ENCODE measurements at places on chromosomes 2 and 18. TPM values are rescaled to one million over a fixed set of nuclear protein-coding genes. Genes with fewer than 3 reads are reported as not detected.

DNA sequence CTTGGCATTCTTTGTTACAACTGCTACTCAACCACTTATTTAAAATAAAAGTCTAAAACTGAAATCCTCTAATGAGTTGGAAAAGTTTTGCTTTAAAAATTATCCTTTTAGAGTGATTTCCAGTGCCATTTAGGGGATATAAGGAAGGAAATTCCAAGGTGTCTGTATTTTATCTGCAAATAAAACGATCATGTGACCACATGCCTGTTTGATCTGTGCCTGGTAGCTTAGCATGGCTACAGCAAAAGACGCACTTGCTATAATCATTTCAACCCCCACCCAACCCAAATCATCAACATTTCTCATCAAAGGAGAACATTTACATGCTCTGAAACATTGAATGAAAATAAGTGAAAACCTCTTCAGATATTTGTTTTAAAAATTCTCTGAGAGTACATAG lies 615.1 kb downstream of the IRS1 start:
- H3K36me3 ChIP-seq = no peaks in the 10 kb centered on the region
- no peaks in the 10 kb centered on the region for H3K4me1 ChIP-seq
- DNase-seq = no peak
- H3K27me3 ChIP-seq = no peaks in the 10 kb centered on the region
- no peak overlapping the region for H3K27ac ChIP-seq

Gene ACKR3
- 25.8 TPM for total RNA-seq

- DNase-seq = no peak
- no peaks in the 10 kb centered on the region for H3K27me3 ChIP-seq
- no peak overlapping the region for H3K27ac ChIP-seq
Observed at GRCh38 chr18:44912740-44913478, 232.2 kb downstream of the SETBP1 start.

Gene ZBTB7C
- 53.0 TPM for total RNA-seq

GRCh38 chr2:17899871-17900270 lies 21.4 kb downstream of the KCNS3 start:
- H3K27ac ChIP-seq = no peak overlapping the region
- H3K27me3 ChIP-seq = no peaks in the 10 kb centered on the region
- H3K4me3 ChIP-seq = no peak overlapping the region
- peaks cover 24% of the 10 kb centered on the region for H3K4me1 ChIP-seq

Gene CLEC4F
- total RNA-seq = not detected

Gene CFLAR
- total RNA-seq = 132 TPM

DNA sequence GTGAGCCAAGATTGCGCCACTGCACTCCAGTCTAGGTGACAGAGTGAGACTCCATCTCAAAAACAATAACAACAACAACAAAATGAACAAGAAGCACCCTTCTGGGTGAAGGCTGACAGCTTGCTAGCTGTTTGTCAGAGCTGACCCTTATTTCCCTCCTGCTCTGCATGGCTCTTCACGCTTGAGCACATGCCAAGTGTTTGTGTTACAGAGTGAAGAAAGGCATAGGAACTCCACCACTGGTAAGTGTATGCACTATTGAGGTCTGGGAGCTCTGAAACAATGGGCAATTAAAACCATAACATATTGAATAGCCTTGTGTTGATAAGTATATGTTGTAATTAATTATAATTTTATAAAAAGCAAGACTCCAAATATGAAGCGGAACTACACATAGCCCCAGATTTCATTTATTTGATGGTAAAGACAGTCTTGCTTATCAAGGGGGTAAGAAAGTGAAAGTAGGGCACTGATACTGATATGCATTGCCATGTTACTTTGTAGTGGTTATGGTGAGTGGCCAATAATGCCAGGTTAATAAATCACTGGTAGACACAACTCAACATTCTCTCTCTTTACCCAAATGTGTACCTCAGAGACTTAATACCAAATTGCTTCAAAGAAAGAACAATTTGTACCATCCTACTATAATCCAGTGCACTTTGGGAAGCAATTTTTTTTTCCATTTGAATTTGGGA lies 163.4 kb downstream of the VWC2L start:
- DNase-seq = no peak
- H3K27me3 ChIP-seq = no peaks in the 10 kb centered on the region
- H3K36me3 ChIP-seq = no peaks in the 10 kb centered on the region

DNA sequence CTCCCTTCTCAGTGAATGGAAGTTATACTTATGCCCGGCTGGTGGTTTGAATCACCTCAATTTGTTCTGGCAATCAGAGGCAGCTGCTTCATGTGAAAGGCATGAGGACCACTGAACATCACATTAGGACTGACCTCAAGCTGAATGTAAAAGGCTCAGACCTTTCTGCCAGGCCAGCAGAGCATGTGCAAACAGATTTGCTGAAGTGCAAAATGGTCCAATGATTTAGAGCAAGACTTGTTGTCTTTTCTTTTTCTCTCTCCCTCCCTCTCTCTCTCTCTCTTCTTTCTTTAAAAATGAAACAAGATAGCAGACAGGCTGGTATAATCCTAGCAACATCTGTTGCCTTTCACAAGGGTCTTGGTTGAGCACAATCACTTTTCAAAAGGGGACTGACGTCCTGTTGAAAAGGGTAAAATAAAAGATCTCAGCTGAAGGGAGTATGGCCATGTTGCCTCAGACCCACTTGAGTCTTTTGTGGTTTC lies 13.3 kb upstream of the CDH7 start:
- no peaks in the 10 kb centered on the region for H3K4me1 ChIP-seq
- H3K27ac ChIP-seq = no peak overlapping the region
- H3K4me3 ChIP-seq = no peak overlapping the region
- no peaks in the 10 kb centered on the region for H3K36me3 ChIP-seq
- H3K27me3 ChIP-seq = no peaks in the 10 kb centered on the region

GRCh38 chr2:10481055-10481665 lies 33.0 kb upstream of the ODC1 start:
- DNase-seq = no peak
- H3K4me3 ChIP-seq = no peak overlapping the region
- no peaks in the 10 kb centered on the region for H3K36me3 ChIP-seq
- no peaks in the 10 kb centered on the region for H3K27me3 ChIP-seq

DNA sequence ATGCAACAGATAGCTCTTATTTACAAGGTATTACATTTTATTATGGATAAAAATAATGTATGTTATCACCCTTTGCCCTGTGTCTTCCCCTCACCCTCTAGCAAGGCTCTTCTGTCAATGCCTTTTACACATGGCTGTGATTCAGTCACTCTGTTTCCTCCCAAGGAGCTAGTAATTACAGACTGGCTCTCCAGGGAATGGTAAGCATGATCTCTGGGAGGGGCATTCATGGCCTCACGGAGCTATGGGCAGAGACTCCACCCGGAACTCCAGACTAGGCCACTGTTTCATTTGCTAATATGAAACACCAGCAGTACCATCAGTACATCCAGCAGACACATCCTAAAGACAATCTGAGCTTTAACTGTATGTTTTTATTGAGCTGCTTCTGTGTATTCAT lies 410.9 kb upstream of the CYRIA start:
- no peaks in the 10 kb centered on the region for H3K36me3 ChIP-seq
- H3K27ac ChIP-seq = no peak overlapping the region
- no peak for DNase-seq
- H3K4me1 ChIP-seq = no peaks in the 10 kb centered on the region
- no peaks in the 10 kb centered on the region for H3K27me3 ChIP-seq
- H3K4me3 ChIP-seq = no peak overlapping the region

Gene SUPT7L
- total RNA-seq = 11.3 TPM

Gene CDKL4
- not detected for total RNA-seq

Gene XIRP2
- total RNA-seq = not detected

Gene AKAIN1
- 0.95 TPM for total RNA-seq

Gene CXCR4
- 6.5 TPM for total RNA-seq

- no peak for DNase-seq
- no peak overlapping the region for H3K27ac ChIP-seq
- no peaks in the 10 kb centered on the region for H3K27me3 ChIP-seq
Observed at GRCh38 chr2:75547345-75548035, 13.2 kb downstream of the EVA1A start.

DNA sequence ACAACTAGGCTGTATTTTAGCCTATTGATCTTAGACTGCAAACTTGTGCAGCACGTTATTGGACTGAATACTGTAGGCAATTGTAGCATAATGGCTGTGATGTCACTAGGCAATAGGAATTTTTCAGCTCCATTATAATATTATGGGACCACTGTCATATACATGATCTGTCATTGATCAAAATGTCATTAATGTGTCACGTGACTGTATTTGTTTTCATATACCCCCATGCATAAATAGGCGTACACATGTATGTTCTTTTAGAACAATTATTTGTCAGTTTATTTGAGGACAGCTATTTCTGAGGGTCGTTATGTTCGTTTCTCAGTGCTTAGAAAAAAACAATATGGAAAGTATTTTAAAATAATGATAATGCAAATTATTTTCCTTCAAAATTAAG lies 111.9 kb upstream of the CDH2 start:
- no peak overlapping the region for H3K4me3 ChIP-seq
- H3K4me1 ChIP-seq = no peaks in the 10 kb centered on the region
- H3K27me3 ChIP-seq = no peaks in the 10 kb centered on the region
- H3K27ac ChIP-seq = no peak overlapping the region
- H3K36me3 ChIP-seq = no peaks in the 10 kb centered on the region

- no peaks in the 10 kb centered on the region for H3K36me3 ChIP-seq
- peaks cover 3% of the 10 kb centered on the region for H3K4me1 ChIP-seq
- no peak overlapping the region for H3K4me3 ChIP-seq
- DNase-seq = no peak
- no peak overlapping the region for H3K27ac ChIP-seq
Observed at GRCh38 chr2:196606516-196606915, 33.0 kb upstream of the CCDC150 start.

- H3K27me3 ChIP-seq = no peaks in the 10 kb centered on the region
- H3K4me1 ChIP-seq = no peaks in the 10 kb centered on the region
- DNase-seq = no peak
- no peak overlapping the region for H3K27ac ChIP-seq
Observed at GRCh38 chr2:16821692-16822091, 156.1 kb upstream of the CYRIA start.

Gene CHRNA1
- not detected for total RNA-seq

- H3K36me3 ChIP-seq = no peaks in the 10 kb centered on the region
- no peak overlapping the region for H3K27ac ChIP-seq
- H3K4me1 ChIP-seq = no peaks in the 10 kb centered on the region
Observed at GRCh38 chr2:121582272-121582671, 51.6 kb downstream of the RNU4ATAC start.

Gene DYNAP
- 6.1 TPM for total RNA-seq

DNA sequence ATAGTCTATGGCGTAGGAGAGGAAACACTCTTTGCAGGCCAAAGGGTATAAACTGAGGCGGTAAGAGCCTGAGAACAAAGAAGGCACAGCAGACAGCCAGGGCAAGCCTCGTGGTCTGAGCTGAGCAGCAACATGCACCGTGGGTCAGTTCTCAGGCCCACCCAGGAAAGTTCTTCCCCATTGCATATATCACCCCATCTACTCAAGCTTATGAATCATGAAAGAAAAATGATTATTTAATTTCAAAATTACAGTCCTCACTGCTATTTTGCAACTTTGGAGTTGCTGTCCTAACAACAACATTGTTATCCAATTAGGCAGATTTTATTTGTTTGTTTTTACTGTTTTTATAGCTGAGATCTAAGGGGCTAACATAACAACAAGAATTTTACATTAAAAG lies 54.7 kb upstream of the RIOK3 start:
- no peaks in the 10 kb centered on the region for H3K27me3 ChIP-seq
- no peak overlapping the region for H3K27ac ChIP-seq
- no peaks in the 10 kb centered on the region for H3K4me1 ChIP-seq
- H3K4me3 ChIP-seq = no peak overlapping the region

- H3K36me3 ChIP-seq = no peaks in the 10 kb centered on the region
- no peaks in the 10 kb centered on the region for H3K27me3 ChIP-seq
- DNase-seq = no peak
- no peak overlapping the region for H3K4me3 ChIP-seq
- peak overlapping the region; percentile 58 for H3K27ac ChIP-seq
Observed at GRCh38 chr2:127100251-127101047, 6.5 kb downstream of the BIN1 start.

Gene CFAP65
- total RNA-seq = not detected

- H3K27ac ChIP-seq = no peak overlapping the region
- H3K36me3 ChIP-seq = no peaks in the 10 kb centered on the region
- no peaks in the 10 kb centered on the region for H3K4me1 ChIP-seq
- no peak overlapping the region for H3K4me3 ChIP-seq
- DNase-seq = no peak
Observed at GRCh38 chr18:40450751-40451150, 1504.3 kb upstream of the PIK3C3 start.

DNA sequence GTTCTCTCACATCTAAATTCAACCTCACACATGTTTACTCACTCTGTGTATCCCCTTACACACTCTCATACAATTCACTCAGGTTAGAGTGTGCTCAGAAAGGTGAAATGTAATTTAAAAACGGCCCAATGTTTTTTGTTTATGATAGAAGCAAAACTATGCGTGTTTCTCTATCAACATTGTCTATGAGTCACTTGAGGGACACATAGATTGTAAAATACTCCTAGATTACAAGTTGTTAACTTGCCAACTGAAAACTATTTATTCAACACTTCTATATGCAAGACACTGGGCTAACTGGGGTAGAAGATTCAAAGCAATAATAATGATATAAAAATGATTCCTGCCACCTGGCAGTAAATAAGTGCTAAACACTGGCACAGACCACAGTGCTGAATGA lies 24.6 kb downstream of the CCDC195 start:
- no peak overlapping the region for H3K27ac ChIP-seq
- DNase-seq = no peak
- no peaks in the 10 kb centered on the region for H3K4me1 ChIP-seq
- H3K27me3 ChIP-seq = no peaks in the 10 kb centered on the region
- no peak overlapping the region for H3K4me3 ChIP-seq

GRCh38 chr2:73082523-73083410 lies 11.3 kb upstream of the SFXN5 start:
- H3K36me3 ChIP-seq = peaks cover 67% of the 10 kb centered on the region
- DNase-seq = no peak
- H3K4me1 ChIP-seq = peaks cover 23% of the 10 kb centered on the region
- H3K4me3 ChIP-seq = no peak overlapping the region

DNA sequence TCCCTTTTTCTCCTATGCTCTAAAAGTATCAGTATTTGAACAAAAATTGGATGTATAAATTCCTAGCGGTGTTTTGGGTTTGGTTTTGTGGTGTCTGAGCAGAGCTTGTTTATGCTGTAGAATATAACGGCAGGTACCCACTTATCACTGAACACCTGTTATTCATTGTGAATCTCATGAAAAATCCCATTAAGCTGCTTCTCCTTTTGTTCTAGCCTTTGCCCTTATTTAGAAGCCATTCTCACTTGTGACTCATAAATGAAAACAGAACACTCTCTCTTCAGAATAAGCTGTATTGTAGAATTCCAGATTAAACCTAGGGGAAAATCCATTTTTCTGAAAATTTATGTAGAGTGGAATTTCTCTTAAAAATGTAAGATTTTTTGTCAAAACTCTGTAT lies 104.0 kb downstream of the PRPF40A start:
- H3K36me3 ChIP-seq = peaks cover 16% of the 10 kb centered on the region
- no peak overlapping the region for H3K4me3 ChIP-seq
- H3K27me3 ChIP-seq = no peaks in the 10 kb centered on the region
- H3K4me1 ChIP-seq = no peaks in the 10 kb centered on the region
- H3K27ac ChIP-seq = no peak overlapping the region
